ENCODE measurements at places on chromosomes 5 and 9.
A peak's percentile ranks its signal among the peaks of the same experiment; 100 is the strongest.

DNA sequence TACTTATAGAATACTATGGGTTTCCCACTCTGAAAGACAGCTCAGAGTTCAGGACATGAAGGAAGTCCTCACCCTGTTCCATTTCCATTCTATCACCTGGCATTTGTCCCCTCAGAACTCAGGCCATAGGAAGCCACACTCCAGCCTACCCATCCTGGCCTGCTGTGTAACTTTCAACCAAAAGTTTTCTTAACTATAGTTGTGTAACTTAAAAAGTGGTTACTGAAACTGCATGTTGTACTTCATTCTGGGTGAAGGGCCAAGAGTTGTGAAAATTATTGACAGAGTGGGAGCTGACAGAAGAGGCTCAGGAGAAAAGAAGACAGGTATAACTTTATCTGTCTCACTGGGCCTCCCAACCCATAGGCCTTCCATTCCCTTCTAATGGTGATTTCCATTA lies 212.5 kb downstream of the RAB3C start:
- no peak for DNase-seq

GRCh38 chr5:134626369-134627014 lies 6.1 kb downstream of the SAR1B start:
- DNase-seq, result no peak

DNA sequence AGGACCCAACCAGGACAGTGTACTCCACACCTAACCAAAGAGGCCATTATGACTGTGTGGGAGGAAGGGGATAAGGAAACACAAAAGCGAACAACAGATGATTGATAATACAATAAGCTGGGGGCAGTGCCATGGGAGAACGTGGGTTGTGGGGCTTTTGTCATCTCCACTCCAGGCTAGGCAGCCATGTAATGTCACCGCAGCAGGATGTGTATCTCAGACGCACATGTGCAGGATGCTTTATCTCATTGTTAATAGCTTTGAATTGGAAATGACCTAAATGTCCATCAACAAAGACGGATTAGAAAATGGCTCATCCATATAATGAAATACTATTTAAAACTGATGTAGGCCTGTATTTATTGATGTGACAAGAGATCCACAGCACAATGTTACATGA lies 51.0 kb downstream of the EPB41L4B start:
- DNase-seq, result no peak

DNA sequence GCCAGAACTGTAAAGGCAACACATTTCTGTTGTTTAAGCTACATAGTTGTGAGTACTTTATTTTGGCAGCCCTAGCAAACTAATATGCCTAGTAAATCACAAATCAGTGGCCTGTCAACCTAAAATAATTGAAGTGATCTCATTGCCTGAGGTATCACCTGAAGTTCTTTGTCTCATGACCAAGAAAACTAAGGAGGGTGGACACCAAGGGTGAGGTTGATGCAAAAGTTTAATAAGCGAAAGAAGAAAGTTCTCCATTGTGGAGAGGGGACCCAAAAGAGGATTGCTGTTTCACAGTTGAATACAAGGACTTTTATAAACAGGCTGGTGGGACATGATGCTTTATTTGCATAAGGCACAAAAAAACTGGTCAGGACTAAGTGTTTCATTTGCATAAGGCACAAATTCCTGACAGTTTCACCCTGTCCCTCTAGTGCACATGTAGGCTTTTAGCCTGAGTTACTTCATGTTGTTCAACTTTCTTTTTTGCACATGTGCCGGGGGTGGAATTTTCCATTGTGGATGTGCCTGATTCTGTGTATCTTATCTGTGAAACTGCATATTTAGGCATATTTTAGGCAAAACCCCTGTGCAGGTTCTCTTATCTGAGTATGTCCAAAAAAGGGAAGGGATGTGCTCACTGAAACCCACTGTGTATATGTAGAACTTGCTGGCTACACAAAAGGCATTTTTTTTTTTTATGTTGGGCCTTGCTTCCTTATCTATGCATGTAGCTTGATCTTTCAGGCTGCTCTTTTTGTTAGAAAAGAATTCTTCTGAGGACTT lies 108.6 kb upstream of the RAI14 start:
- DNase-seq, result no peak

DNA sequence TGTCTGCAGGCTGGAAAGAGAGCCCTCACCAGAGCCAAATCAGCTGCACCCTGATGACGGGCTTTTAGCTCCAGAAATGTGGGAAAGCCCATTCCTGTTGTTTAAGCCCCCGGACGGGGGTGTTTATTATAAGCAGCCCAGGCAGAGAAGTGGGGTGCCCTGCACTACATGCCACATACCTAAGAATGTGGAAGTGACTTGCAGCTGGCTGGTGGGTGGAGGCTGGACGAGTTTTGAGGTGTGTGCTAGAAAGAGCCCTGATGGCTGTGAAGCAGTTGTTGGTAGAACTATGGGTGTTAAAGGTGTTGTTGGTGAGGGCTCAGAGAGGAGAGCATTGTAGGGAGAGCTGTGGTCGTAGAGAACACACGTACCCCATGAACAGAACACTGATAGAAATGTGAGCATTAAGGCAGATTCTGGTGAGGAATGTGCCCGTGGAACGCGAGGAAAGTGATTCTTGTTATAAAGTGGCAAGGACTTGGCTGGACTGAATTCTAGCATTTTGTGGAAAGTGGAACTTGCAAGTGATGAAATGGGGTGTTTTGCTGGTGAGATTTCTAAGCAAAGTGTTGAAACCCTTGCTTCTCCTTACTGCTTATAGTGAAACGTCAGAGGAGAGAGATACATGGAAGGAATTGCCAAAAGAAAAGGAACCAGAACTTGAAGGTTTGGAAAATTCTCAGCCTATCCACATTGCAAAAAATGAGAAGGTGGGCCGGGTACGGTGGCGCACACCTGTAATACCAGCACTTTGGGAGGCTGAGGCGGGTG lies 38.9 kb downstream of the AHRR start:
- no peak for DNase-seq

DNA sequence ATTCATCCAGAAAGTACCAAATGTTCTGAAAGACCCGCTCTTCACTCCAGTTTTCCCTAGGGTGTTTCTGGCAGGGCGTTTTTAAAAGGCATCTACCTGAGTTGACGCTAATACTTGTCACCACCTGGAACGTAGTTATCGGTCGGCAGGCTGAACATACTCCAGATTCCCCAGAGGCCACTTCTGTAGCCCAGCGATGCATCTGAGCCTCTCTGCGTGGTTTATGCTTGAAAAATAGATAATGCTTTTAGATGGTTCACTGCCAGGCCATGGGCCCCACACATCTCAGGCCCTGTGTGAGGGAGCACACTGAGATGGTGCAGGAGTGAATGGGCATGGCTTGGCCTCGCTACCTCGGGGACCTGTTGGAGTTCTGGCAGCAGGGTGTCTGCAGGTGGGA lies 33.0 kb upstream of the NCS1 start:
- no peak for DNase-seq

GRCh38 chr5:172582940-172583339 lies 58.1 kb upstream of the NEURL1B start:
- no peak for DNase-seq

GRCh38 chr5:73822278-73822988 lies 196.4 kb downstream of the ARHGEF28 start:
- DNase-seq, result no peak

DNA sequence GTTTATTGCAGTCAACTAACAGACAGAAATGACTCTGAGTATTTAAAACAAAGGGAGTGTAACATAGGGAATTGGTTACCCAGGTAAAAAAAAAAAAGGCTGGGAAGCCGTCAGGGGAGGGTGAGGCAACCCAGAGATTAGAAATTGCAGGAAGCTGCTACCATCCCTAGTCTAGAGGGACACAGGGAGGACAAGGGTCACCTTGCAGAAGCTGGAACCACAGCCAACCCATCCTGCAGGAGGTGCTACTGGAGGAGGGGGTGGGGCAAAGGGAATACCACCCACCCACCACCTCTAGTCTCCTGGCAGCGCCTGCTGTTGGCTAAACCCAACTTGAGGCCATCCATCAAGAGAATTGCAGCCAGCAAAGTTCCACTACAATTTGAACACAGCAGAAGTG lies 6.5 kb downstream of the CAST start:
- no peak for DNase-seq

DNA sequence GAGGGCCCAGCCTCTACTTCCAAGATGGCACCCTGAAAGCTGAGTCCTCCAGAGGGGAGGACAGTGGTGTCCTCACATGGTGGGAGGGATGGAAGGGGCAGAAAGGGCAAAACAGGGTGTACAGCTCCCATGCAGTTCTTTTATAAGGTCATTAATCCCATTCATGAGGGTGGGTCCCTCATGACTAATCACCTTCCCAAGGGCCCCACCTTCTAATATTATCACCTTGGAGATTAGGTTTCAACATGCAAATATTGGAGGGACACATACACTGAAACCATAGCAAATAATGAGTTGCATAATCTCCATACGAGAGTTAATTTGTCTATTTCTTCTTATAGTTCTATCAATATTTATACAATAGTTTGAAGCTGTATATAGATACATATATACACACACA lies 5.8 kb upstream of the ZBTB43 start:
- no peak for DNase-seq

- peak; percentile 43 for DNase-seq
Measured at GRCh38 chr9:86126998-86127972, 27.9 kb upstream of the GOLM1 start.

GRCh38 chr5:171610686-171611085 lies 174.9 kb upstream of the SMIM23 start:
- DNase-seq, result no peak

DNA sequence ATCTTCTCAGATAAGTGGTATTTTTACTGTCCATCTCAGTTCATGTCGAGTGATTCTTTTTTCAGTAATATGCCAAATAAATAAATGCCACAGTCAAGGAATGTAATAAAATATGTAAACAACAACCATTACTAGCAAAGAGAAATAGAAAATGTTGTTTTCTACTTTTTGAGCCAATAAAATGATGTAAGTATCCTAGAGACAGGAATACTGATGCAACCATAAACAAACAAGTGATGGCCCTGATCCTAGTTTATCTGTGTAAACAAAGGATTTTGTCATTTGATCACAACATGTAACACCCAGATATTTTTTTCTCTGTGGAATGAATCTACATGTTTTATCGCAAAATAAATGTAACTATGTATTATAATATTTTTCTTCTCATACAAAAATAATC lies 1852.8 kb downstream of the EFNA5 start:
- no peak for DNase-seq

- peak; percentile 30 for DNase-seq
Measured at GRCh38 chr9:70049236-70049635, 5.6 kb downstream of the MAMDC2 start.

DNA sequence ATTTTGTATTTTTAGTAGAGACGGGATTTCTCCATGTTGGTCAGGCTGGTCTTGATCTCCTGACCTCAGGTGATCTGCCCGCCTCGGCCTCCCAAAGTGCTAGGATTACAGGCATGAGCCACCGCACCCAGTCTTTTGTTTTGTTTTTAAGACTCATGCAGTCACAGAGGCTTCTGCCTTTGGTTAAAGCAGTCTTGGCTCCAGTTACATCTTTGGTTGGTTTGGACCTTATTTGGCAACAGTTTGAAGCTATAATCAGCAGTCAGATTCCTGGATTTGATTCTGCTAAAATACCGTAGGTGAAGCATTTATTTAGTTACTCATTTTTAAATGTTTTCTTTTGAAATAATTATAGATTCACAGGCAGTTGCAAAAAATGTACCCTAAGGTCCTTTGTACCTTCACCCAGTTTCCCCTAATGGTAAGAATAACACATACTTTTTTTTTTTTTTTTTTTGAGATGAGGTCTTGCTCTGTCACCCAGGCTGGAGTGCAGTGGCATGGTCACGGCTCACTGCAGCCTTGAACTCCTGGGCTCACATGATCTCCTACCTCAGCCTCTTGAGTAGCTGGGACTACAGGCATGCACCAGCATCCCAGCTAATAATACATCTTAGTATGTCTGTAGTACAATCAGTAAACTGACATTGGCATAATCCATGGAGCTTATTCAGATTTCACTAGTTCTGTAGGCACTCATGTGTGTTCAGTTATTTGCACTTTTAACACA lies 15.7 kb downstream of the USP20 start:
- no peak for DNase-seq

DNA sequence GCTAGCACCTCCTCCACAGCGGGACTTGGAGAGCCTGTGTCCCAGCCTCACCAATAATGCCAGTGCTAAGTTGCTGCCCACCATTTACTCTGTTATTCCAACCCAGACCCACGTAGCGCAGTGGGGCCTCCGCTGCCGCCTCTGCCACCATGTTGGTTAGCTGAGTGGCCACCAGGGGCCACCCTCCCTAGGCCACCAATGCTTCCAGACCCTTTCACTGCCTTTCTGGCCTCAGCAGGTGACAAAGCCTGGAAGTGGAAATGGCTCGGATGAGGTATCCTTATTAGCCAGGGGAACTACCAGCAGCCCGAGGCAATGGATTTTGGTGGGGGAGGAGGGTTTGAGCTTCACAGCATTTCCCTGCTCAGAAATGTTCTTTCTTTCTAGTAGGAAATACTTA lies 110.1 kb downstream of the OSTF1 start:
- DNase-seq, result no peak

DNA sequence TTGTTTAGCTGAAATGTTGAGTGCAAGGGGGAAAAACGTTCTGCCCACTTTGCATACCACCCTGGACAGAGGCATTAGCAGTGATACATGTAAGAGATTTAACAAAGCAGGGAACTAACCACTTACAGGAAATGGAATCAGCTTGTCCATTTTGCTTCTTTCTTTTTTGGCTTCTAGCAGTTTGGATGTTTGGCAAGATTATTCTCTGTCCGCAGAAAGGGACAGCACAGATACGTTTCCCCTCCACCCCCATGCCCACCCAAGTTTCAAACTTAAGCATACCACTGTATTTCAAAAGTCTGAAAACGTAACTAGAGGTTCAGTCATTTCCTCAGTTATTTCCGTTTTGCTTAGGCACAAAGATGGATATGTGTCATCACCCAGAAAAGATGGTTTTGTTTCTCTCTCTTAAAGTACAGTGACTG lies 118.4 kb downstream of the GDNF start:
- DNase-seq, result peak; percentile 94

DNA sequence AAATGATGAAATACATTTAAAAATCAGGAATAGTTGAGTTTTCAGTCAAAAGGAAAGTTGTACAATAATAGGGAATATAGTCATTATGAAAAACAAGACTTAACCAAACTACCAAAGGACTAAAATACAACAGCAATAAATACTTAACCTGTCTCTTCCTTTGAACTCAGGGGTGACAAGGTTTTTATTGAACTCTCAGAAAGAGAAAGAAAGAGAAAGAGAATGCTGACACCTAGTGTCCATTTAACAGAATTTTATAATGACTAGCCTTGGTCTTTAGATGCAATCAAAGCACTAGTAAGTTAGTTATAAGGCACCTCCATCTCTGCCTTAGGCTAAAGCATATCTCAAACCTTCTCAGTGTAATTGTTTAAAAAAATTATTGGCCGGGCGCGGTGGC lies 47.5 kb downstream of the UIMC1 start:
- DNase-seq, result peak; percentile 19

GRCh38 chr9:110303133-110303532 lies 34.5 kb downstream of the TXNDC8 start:
- peak; percentile 2 for DNase-seq

DNA sequence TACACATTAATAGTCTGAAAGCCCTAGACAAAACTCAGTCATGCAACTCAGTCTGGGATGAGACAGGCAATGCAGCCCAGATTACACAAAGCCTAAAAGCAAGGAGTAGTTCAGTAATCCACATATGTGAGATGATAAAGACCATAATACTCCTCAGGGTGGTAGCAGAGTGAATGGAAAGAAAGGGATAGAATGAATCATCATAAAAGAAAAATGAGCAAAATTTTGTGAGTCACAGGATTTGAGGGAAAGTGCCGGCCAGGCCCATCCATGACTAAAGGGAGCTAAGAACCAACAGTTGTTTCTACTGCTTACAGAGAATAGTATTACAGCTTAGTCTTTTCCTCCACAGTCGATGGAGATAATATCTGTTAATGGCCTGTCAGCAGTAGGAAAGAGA lies 90.0 kb upstream of the POU5F2 start:
- DNase-seq, result peak; percentile 74

Measured in HS-5 (cell line).